Naive B cell (primary cell): ENCODE measurements at places on chromosomes 12 and 14.

GRCh38 chr12:96478011-96478410, 11.4 kb upstream of the CFAP54 start:
- DNase-seq, result no peak

DNA sequence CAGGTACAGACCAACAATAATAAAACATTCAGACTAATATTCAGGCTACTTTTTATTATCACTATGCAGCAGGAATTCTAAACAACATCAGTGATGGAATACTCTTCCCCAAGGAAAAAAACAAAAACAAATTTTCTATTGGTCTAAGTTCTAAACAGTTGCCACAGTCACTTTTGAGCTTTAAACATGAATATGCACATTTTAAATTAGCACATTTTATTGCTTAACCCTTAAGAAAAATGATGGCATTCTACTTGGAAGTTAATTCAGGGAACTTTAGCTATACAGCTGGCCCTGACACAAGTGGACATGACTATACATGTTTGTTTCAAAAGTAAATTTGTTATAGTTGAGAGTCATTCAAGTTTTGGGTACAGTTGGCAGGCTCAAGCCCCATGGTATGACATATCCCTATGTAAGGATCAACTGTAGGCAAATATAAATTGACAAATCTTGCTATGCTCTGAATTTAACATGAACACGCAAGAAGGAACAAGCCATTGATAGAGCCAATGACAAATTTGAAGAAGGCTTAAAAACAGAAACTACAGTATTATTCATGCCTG, 224.3 kb upstream of the AMIGO2 start:
- no peak for DNase-seq

DNA sequence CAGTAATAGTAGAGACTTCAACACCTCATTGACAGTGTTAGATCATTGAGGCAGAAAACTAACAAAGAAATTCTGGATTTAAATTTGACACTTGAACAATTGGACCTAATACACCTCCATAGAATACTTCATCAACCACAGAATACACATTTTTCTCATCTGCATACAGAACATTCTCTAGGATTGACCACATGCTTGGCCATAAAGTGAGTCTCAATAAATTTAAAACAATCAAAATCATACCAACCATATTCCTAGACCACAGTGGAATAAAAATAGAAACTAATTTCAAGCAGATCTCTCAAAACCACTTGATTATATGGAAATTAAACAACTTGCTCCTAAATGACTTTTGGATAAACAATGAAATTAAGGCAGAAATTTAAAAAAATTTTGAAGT, 82.3 kb downstream of the SLC38A4 start:
- no peak for DNase-seq

DNA sequence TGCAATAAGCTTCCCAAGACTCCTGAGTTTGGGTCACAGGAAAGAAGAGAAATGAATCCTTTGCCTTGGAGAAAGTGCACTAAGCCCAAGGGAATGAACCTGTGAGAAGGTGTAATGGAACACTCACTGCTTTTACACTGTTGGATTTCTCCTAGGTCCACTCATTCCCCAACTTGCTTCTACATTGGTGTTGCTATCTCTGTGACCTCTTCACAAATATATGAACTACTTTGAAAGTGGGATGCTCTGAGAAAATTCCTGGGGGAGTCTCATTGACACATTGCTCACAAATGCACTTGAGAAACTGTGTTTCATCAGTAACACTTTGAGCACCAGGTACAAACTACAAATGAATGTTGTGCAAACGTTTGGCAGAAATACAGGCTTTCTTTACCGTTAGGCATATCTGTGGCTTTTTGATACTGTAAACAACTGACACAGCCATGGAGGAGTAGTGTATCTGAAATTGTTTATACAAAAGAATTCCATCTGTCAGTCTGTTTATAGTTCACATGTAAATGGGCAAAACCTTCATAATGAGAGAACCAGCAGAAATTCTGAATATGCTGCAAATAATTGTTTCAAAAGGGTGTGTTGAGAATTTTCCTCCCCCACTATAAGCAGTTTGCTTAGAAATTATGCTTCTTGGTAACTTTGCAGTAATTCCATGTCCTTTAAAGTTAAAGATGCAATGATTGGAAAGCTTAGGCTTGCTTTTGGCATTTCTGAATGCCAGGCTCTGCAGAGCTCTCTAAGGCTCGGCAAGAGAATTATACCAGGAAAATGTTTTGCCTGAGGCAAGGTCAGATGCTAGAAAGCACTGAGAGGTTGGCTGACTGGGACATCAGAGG, 348.5 kb upstream of the DDHD1 start:
- DNase-seq, result no peak

DNA sequence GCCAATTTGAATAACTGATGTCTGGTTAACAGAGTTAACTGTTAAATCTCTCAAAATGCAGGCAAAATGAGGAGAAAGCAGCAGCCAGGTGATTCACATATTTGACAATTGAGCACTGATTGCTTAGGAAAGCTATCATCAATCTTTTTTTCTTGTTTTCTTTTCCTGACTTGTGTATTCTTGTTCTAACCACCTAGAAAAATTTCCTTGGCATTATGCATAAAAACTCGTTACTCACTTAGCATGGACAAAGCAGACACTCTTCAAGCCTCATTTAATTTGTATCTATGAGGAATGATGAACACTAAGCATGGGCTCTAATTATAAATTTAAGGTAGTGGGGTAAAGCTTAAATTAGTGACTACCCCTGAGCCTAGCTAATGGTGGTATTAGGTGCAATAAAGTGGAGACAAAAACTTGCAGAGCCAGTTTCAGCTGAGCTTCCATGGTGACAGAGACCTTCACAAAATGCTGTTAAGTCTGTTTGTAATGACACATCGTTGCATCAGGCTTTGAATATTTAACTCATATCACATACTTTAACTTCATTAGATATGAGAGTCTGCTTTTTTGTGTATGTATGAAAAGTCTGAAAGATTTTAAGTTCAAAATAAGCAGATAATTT, 52.0 kb downstream of the RASSF9 start:
- DNase-seq, result no peak

DNA sequence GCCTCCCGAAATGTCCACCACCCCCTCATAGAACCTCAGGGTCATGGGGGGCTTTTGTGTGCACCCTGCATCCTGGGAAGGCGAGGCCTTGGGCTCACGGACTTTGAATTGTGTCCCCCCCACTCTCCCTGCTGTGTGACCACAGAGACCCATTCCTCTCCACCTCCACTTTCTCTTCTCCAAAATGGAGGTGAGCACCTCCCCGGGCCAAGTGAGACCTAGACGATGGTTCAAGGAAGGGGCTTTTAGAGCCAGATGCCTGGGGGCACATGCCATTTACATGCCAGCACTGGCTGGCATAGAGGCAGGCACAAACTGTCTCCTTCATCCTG, 33.5 kb downstream of the CYP46A1 start:
- DNase-seq, result no peak
